ENCODE measurements at places on chromosomes 13 and 19.

DNA sequence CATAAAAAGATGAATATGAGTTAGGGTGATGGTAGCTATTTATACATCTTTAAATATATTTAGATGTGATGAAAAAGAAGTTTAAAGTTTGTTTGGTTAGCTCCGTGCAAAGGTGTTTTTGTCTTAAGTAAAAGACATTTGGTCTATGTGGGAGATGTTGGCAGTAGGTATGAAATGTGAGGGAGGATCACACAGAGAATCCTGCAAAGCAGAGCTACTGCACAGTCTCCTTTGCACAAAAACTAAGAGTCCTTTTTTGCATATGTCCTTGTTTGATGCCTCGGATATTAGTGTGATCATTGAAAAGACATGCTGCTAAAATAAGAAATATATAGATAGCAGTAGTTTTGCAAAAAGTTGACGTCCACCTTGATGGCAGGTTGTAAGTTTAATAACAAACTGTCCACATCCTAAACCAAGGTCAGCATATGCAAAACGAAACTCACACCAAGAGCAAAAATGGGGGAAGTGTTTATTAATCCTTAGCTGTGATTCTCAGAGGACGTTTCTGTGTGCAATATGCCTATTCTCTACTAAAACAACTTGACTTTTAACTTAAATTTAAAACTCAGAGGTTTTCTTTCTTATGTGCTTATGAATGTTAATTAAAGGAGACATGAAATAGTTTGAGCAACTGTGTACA lies 870.1 kb downstream of the PCDH9 start:
- no peak for DNase-seq

- DNase-seq = no peak
These were observed 38.9 kb upstream of the AMER2 start for GRCh38 chr13:25210842-25211569.

GRCh38 chr19:31408460-31409124 lies 59.4 kb upstream of the TSHZ3 start:
- DNase-seq = no peak

DNA sequence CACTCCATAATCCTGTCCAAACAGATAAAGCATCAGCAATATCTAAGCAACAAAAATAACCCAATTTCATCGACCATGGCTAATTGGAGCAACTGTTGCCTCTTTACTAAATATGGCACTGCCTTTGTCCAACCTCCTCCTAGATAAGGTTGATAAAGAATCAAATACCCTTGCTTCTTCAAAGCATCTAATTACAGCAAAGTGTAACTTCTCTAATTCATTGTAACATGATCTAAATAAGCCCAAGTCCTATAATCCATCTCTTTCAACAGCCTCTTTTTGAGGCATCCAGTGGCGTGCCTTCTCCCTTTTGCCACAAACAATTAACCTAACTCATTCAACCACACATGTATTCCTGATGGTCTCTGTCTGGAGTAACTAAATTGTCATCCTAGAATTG lies 81.7 kb upstream of the KLHL1 start:
- no peak for DNase-seq

GRCh38 chr19:18017275-18018083 lies 9.5 kb downstream of the ARRDC2 start:
- no peak for DNase-seq

DNA sequence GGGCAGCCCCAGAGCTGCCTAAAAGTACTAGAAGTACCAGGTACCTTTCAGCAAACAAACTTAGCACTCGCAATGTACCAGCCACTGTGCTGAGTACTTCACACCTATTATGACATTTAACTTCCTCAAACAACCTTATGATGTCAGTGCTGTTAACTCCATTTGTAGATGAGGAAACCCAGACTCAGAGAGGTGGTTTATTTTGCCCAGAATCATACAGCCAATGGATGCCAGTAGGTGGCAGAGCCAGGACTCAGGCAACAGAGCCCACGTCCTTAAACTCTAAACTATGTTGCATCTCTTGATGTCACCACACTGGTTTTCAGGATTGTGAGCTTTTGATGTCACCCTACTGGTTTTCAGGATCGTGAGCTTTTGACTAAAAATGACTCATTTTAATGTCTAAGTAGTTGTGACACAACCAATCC lies 78.9 kb downstream of the FLT1 start:
- no peak for DNase-seq

DNA sequence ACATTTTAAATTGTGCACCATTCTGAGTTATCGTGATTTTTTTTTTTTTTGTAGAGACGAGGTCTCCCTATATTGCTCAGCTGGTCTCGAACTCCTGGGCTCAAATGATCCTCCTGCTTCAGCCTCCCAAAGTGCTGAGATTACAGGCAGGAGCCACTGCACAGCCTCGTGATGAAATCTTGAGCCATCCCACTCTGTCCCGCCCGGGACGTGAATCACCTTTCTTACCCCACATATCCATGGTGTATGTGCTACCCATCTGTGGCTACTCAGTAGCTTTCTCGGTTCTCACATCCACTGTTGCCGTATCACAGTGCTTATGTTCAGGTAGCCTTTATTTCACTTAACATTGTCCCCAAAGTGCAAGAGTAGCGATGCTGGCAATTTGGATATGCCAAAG lies 26.5 kb downstream of the PAK4 start:
- DNase-seq = no peak

- DNase-seq = no peak
These were observed 6.4 kb downstream of the AXL start for GRCh38 chr19:41225238-41226052.

- DNase-seq = no peak
These were observed 145.7 kb downstream of the MIPEP start for GRCh38 chr13:23743278-23744076.

GRCh38 chr13:42847891-42848663 lies 66.7 kb downstream of the FAM216B start:
- no peak for DNase-seq

DNA sequence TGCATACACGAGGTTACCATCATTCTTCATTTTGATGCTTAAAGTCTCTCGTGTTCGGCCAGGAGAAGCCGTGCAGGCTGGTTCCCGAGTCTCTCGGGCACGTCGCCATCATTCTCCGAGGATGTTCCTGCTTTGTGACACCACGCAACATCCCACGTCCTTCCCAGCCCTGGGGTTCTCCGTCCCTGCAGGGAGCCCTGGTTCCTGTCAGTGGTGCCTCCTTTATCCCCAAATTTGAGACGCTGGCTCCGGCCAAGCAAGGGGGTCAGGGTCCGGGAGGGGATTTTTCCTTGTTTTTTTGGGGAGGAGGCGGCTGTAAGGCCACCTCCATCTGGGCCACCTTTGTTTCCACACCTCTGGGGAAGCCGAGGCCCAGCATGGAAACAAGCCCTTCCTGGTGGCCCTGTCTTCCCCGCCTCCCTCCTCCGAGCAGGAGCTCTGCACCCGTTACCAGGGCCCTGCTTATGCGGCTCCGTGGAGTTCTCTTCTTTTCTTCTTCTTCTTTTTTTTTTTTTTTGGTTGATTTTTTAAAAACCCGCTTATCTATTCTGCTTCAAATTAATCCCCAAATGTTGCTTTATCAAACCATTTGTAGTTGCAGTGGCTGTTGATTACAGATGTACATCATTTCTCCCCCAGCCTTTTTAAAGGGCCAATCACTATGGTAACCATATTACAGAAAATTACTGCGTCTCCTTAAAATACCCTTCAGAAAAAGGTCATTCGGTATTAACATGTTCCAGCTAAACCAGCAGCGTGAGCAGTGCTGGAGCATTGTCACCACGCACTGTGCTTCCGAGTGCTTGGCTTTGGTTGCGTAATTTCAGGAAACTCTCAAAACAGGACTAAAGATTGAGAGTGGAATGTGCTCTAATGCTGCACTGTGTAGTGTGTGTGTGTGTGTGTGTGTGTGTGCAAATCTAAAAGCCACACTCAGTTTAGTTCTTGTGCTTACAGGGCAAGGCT lies 50.4 kb downstream of the TEX29 start:
- DNase-seq = no peak

DNA sequence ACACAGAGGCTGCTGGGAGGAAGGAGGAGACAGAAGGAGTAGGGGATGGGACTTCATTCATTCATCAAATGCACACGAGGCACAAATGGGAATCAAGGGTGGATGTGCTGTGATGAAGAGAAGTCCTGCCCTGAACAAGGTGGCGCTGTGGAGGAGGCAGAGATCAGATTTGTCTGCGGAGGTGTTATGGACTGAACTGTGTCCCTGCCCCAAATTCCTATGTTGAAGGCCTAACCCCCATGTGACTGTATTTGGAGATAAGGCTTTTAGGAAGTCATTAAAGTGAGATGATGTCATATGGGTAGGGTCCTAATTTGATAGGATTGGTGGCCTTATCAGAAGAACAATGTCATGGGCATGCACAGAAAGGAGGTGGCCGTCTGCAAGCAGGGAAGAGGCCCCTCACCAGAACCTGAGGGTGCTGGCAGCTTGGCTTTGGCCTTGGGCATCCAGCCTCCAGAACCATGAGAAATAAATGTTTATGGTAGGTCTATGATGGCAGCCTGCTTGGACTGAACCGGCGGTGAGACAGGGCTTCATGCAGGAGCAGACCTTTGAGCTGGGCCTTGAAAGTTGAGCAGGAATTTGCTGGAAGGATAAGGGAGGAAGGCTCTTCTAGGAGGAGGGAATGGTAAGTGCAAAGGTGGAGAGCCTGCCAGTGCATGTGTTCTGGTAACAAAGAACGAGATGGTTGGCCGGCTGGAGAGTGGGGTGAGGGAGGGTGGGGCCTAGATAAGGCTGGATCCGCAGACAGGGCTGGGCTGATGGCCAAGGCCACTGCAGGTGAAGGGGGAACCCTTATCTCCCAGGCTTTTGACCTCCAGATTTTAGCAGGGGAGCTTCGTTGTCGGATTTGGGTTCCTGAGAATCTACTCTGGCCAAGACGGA lies 2.7 kb upstream of the CEBPA start:
- no peak for DNase-seq

- no peak for DNase-seq
These were observed 1.1 kb upstream of the GRTP1 start for GRCh38 chr13:113364901-113365582.

Measured in stimulated activated CD8-positive, alpha-beta memory T cell treated with anti-CD3 and anti-CD28 coated beads, Interleukin-4, amount 100 ng/mL, for 48 hours (primary cell).